Stimulated activated CD8-positive, alpha-beta memory T cell treated with anti-CD3 and anti-CD28 coated beads, Interleukin-15, amount 100 ng/mL, for 1 hour (primary cell): ENCODE measurements at places on chromosomes 2 and 18.

DNA sequence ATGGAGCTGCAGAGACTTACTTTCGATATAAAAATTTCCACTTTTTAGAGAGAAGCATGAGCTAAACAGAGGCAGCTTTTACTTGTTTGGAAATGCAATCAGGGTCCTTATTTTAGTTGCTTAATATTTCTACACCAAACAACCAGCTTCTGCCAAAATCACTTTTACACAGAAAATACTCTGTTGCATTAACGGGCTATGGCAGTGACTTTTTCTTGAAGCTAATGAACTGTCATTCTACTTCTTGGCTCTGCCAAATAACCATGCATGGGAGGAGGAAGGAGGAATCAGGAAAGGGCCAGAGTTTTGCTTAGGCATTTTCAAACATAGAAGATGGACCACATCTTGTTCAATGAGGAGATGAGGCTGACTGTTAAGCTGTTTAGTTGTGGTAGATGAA lies 23.6 kb upstream of the LTBP1 start:
- DNase-seq: no peak

DNA sequence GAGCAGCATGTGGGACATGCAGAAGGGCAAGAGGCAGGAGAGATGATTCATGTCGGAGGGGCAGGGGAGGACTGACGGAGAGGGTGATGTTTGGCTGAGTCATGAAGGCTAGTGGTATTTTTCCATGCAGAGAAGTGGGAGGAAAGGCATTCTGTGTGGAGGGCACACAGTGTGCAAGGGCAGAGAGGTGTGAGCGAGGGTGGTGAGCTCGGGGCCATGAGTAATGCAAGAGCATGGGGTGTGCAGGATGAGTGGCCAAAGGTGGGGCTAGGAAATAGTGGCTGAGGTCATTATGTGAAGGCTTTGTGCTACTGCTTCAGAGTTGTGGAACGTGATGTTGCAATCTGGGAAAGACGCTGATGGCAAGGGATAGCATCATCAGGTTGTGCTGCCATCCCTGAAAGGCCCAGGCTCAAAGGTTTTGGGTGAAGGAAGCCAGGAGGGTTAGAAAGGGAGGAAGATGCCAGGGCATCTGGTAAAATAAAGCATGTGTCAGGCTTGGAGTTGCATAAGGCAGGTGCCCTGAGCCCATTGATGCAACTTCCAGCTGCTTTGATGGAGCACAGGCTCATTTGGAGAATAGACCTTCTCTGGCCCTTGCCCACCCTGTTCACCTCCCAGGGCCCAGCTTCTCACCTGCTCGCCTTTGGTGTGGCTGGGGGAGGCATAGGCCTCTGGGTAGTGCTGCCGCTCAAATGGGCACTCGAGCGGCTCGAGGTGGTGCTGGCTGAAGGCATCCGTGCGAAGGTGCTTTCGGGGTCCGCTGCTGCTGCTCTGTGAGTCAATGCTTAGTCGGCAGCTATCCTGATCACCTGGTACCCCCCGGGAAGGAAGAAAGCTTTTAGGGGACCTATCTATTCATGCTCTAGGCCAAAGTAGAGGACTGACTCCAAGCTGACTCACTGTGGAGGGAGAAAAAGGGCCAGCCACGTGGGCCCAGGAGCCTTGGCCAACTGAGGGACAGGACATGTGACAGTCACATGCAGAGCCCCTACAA lies 37.5 kb downstream of the PAX8 start:
- no peak for DNase-seq

GRCh38 chr2:10350761-10351160 lies 48.1 kb downstream of the HPCAL1 start:
- no peak for DNase-seq

DNA sequence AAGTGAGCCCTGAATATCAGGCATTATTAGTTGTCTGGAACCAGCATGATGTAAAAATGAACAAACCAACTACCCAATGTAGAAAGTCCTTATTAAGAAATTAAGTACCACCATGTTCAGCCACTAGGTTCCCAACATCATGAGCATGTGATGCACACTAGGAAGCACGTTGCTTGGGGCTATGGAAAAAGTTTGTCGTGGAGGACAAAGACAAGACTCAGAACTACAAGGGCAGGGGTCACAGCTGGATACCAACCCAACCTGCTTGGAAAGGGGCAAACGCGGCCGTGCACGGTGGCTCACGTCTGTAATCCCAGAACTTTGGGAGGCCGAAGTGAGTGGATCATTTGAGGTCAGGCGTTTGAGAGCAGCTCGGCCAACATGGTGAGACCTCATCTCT lies 64.0 kb downstream of the ADNP2 start:
- no peak for DNase-seq

- no peak for DNase-seq
Observed at GRCh38 chr2:15357922-15358321, 203.2 kb downstream of the NBAS start.

- no peak for DNase-seq
Observed at GRCh38 chr2:151782378-151783132, 45.7 kb downstream of the ARL5A start.

DNA sequence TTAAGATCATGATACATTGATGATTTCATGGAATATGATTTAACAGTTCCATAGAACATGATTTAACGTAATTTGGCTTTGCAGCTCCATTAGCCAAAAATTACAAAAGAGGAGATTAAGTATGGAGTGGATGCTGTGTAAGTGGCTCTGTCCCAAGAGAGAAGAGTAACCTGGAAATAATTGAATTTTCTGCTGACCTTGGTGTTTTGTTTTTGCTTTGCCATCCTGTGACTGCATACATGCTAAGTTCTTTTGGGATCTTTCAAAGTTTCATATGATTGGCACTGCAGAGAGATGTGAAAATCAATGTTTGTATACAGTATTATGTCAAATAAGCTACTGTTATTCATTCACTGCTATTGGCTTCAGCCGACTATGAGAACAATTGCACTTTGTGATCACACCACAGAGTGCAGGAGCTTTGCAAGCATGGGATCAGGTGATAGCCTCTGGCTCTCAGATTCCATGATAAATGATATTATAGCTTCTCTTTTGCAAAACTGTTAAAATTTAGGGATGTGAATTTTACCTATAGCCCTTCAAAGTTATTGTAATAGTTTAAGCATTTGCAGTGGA lies 46.1 kb upstream of the TMEM87B start:
- no peak for DNase-seq
